ENCODE measurements at places on chromosomes 5 and 9.

GRCh38 chr5:177470759-177471536 lies 2.5 kb downstream of the DBN1 start:
- DNase-seq = no peak

GRCh38 chr9:98504298-98505282 lies 204.1 kb downstream of the GABBR2 start:
- DNase-seq = no peak

GRCh38 chr5:138503487-138504270 lies 38.4 kb downstream of the EGR1 start:
- DNase-seq = no peak

- DNase-seq = no peak
Observed at GRCh38 chr5:148981353-148981752, 81.5 kb downstream of the SH3TC2 start.

DNA sequence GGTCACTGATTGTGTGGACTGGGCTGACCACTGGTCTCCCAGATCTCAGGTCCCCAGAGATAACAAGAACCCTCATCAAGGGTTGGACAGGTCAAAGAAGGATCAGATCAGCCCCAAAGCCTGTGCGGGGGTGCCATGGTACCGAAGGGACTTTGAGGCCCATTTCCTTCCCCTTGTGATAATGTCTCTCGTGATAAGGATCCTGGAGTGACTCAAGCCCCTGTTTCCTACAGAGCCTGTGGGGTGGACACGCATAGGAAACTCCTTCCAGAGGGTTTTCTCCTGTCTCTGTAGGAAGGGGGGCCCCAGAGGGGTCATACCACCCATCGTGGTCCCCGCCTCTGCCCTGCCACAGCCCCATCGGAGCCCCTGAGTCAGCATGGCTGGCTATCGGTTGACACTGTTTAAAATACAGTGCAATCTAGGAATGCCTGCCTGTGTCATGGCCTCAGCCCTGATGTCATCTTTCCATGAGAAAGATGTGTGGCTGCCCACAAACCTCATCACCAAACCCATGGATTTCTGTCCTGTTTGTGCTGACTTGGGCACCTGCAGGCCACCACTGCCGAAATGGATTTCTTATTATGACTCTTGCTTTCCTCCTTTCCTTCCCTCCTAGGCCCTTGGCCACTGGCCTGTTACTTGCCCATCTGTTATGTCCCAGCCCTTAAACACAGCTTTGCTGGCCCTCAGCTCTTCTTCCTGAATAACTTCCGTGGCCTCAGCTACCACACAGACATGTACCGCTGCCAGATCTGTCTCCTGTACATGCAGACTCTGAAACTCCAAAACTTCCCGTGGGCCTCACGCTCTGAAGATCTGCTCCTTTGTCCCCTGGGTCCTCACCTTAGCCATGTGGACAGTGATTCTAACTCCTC lies 2.9 kb upstream of the CSF2 start:
- no peak for DNase-seq

DNA sequence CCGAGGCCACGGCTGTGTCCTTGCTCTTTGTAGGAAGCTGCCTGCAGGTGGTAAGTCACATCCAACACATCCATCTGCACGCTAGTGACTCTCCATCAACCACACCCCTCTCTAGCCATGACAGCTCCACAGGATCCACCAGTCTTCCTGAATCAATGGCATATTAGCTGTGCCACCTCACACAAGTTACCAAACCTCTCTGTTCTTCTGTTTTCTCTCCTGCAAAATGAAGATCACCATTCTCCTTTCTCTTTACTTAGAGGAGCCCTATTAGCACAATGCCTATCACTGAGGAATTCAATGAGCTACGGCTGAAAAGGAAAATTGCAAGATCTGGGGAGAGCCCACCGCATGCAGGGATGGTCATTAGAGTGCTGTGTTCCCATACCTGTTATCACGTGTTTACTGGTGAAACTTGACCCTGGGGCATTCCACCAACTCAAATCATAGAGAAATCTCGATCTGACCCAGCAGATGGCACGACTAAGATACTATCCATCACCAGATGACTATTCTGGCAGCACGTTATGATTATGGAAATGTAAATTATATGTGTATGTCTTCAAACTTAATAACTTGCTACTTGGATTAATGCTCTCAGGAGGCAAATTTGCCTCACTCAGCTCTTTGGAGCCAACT lies 20.9 kb downstream of the WHRN start:
- no peak for DNase-seq

DNA sequence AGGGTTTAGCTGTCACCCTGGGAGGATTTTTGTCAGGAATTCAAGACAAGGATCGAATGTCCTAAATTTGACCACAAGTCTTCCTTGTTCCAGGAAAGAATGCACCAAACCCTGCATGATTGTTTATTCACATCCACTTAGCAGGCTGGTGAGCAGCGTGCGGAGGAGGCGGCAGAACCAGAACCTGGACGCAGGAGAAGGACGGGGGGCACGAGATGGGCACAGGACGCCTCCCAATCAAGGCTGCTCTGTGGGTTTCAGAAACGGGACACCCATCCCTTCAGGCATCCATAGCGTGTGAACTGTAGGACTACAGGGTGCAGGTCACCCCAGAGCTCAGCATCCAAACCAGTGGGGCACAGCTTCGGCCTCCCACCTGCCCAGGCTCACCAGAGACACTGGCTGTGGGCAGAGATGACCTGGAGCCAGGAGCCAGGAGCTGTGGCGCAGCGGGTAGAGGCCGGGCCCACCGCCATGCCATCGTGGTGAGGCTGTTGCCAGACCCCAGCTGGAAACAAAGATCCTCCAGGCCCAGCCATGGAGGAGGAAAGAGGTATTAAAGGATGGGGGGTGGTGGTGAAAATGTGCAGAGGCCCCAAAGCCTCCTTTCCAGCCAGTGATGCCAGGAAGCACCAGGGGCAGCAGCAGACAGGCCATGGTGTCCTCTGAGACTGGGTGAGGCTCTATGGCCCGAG lies 32.3 kb upstream of the ADAMTS2 start:
- no peak for DNase-seq

GRCh38 chr9:72256931-72257330 lies 107.7 kb downstream of the GDA start:
- no peak for DNase-seq

GRCh38 chr9:117869712-117870111 lies 165.5 kb downstream of the TLR4 start:
- DNase-seq = no peak

GRCh38 chr9:92713528-92713927 lies 43.6 kb upstream of the IPPK start:
- no peak for DNase-seq

DNA sequence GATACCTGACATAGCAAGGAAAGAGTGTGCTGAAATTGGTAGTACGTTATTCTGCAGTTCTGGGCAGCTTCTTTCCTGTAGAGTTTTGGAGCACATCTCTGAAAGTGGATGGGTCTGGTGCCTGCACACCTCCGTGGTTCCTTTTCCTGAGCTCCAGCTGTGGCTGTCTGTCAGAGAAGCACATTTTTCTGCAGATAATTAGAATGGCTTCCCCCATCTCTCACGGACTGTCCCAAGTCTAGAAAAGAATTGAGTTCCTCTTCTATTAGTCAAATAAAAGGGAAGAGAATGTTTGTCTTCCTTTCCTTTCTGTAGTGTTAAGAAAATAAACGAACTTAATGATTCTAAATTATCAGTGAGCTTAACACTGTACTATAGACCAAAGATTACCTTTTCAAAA lies 55.7 kb downstream of the VCAN start:
- no peak for DNase-seq

- DNase-seq = no peak
Observed at GRCh38 chr9:88680041-88680440, 145.1 kb downstream of the NXNL2 start.

- DNase-seq = no peak
Observed at GRCh38 chr9:121780177-121781040, 129.0 kb downstream of the DAB2IP start.

DNA sequence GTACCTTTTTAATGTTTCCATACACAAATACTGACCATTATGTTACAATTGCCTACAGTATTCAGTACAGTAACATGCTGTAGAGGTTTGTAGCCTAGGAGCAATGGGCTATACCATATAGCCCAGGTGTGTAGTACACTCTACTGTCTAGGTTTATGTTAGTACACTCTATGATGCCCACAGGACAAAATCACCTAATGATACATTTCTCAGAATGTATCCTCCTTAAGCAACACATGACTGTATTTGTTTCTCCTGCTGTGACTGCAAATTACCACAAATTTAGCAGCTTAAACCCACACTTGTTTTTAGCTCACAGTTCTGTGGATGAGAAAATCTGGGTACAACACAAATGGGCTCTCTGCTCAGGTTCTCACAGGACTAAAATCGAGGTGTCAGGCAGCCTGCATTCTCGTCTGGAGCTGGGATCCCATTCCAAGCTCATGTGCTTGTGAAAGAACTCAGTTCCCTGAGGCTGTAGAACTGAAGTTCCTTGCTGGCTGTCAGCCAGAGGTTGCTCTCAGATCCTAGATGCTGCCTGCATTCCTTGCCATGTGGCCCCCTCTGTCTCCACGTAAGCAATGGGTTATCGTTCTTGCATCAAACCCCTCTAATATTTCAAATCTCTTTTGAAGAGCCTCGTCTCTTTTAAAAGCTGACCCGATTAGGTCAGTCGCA lies 38.6 kb upstream of the PIK3R1 start:
- DNase-seq = no peak

DNA sequence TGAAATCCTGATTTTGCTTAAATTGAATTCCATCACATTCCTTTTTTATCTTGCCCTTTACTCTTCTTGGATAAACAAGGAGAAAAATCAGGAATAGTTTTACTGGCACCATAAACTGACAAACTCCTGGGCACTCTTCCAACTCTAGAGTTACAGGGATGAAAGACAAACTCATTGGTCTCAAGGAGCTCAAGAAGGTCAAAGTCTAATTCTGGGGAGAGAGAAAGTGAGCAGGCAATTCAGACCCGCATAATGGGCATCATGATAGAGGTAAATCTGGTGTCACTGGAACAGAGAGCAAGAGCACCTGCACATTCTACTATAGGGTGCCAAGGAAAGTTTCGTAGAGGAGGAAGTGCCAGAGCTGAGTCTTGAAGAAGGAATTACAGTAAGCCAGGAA lies 64.8 kb downstream of the GRIN3A start:
- DNase-seq = no peak

DNA sequence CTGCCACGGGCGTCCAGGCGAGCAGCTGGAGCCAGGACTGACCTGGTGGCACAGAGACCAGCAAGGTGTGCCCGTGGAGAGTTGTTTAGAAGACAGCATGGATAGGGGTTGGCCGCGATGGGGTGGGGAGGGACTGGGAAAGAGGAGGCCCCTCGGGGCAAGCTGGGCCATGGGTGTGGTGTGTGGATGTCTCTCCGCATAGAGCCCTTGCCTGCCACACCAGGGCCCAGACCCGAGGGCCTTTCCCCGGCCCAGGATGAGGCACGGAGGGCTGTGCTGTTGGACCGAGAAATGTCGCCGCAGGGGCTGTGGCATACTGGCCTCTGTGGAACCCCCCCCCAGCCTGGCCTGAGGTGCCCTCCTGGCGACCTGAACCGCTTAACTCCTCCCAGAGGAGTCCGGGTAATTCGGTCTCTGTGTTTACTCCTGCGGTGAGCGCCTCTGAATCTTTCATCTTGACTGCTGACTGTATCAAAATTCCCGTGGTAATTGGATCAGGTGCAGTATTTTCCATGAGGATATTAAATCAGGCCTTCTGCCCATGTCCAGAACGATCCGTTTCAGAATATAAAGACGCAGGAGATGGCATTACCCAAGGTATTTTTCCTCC lies 22.5 kb upstream of the LAMC3 start:
- DNase-seq = no peak

DNA sequence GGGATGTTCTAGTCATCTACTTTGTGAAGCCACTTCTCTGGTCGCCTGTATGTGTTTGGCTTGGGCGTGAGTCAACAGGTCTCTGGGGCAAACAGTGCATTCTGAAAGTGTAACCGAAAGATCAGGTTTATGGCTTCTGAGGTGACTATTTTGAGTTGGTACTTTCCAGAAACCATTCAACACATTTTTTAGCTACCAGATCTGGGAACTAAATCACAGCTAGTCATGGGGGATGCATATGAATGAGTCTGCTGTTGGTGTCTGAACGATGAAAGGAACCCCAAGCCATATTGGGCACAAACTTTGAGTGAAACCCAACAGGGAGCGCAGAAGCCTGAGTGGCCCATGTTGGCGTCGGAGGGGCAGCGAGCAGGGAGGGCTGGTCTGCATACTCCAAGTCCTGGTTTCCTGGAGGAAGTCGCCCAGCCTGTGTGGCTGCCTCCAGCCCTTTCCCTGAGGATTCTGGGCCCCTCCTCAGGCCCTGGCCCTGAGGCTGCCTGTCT lies 35.3 kb downstream of the UBE2QL1 start:
- DNase-seq = no peak
